ENCODE measurements at places on chromosomes 3 and 15.
A peak's percentile ranks its signal among the peaks of the same experiment; 100 is the strongest.

GRCh38 chr15:85702321-85703101 lies 92.2 kb downstream of the KLHL25 start:
- peak; percentile 45 for DNase-seq

GRCh38 chr3:29649815-29650547 lies 369.1 kb downstream of the RBMS3 start:
- DNase-seq, result no peak

- no peak for DNase-seq
These were observed 169.6 kb downstream of the CFAP20DC start for GRCh38 chr3:58880182-58880581.

DNA sequence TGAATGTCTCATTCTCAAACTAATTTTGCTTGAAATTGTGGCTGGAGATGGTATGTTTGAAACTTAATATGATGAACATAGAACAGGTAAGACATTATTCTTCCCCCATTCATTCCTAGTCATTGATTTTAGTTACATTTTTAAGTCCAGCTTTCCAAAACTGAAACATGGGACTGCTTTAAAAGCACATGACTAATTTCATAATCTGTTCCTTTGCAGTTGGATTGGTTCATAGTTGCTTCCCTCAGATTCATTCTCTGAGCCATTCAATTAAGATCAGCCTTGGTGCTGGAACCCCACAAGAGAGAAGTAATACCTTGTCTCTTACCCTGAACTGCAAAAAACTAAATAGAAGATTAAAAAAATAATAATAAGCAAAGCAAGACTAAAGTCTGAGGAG lies 87.5 kb upstream of the TGFBR2 start:
- no peak for DNase-seq

DNA sequence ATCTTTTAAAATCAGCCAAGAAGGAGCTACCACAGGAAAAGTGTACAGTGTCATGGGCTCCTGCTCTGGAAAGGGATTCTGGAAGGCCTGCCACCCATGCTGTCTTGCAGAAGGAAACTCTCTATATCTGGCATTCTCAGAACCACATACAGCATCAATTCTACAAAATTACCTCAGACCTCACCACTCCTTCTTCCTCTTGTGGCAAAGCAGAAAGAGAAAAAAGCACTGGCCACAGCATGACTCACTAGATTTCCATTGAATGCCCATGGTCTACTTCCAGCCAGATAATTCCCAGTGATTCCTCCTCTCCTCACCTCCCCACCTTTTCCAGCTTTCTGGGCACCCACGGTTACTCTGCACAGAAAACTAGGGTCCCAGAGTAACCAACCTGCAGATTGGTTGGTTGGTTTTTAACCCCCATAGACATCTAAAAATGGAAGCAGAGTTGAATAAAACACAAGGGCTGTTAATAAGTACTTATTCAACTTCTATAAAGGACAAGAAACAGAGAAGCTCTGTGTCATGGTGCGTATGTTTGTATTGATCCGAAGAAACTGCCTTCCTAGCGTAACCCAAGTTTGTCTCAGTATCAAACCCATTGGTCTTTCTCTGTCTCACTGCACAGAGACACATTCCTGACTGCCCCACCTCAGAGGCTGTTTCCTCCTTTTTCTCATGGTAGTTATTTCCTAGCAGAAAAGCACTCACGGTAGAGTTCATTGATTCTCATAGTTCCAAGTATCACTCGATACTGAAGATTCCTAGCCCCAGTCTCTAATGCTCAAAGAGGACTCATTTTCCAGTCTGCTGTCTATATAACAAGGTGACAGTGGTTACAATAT lies 67.7 kb downstream of the LDHAL6B start:
- peak; percentile 14 for DNase-seq

DNA sequence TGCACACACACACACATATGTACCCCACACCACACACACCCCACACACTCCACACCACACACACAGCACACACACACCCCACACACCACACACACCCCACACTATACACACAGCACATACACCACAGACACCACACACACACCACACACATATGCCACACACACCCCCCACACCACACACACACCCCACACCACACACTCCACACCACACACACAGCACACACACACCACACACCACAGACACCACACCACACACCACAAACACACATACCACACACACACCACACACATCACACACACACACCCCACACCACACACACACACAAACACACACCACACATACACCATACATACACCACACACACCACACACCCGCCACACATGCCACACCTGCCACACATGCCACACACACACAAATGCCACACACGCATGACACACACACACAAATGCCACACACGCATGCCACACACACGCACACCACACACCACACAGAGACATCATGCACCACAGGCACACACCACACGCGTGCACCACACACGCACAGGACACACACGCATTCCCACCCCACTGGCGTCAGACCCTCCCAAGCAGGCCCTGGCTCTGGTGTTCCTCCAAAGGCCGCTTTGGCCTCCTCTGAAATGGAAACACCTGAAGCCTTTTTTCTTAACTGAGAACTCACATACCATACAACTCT lies 15.7 kb downstream of the CHST13 start:
- no peak for DNase-seq

GRCh38 chr3:107943786-107944523 lies 146.9 kb downstream of the CD47 start:
- no peak for DNase-seq

DNA sequence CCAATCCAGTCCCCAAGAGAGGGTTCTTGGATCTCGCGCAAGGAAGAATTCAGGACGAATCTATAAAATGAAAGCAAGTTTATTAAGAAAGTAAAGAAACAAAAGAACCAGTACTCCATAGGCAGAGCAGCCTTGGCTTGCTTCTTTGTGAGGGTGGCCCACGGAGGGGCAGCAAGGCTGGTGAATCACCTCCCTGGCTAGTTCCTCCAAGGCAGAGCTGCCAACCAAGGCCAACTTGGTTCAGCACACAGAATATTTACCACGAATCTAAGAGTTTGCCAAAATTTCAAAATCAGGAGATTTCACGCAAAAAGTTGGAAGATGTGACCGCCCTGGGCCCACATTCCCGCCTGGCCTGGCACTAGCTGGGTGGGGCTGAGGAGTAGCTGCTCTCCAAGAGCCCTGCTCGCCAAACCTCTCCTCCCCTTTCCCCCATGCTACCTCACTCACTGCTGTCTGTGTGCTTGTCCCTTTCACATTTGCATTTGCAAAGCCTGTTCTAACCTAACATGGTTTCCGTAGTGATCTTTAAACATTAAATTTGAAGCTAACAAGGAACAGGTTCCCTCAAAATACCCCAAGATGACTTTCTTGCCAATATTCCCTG lies 26.2 kb upstream of the DCUN1D1 start:
- no peak for DNase-seq

- no peak for DNase-seq
These were observed 22.1 kb downstream of the CLEC3B start for GRCh38 chr3:45048244-45048643.

GRCh38 chr15:52652984-52653383 lies 26.2 kb downstream of the ATOSA start:
- no peak for DNase-seq

GRCh38 chr3:43584043-43584826 lies 37.6 kb downstream of the ANO10 start:
- DNase-seq, result no peak

DNA sequence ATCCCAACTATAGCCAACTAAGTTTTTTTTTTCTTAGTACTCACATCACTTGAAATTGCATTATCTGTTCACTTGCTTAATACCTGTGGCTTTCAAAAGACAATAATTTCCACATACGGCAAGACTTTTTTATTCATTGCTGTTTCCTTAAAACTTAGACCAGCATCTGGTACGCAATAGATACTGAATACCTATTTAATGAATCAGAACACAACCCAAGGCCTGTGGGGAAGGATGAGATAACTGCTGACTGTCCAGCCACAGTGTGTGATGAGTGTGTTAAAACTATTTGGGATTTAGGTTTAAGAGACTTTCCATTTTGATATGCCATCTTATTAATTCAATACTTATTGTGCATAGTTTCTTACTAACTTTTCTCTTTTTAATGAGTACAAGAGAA lies 988.7 kb downstream of the NTRK3 start:
- DNase-seq, result no peak

Measured in hematopoietic multipotent progenitor cell treated with erythropoietin and hydrocortisone succinate and interleukin-3 and kit ligand, for 8 days (in vitro differentiated cells).